Suppressor macrophage (primary cell): ENCODE measurements at places on chromosomes 5 and 9.

- DNase-seq, result no peak
Measured at GRCh38 chr9:126367616-126368015, 41.0 kb downstream of the MVB12B start.

GRCh38 chr9:111852291-111852690, 44.3 kb upstream of the UGCG start:
- no peak for DNase-seq

- no peak for DNase-seq
Measured at GRCh38 chr5:87851603-87852002, 417.0 kb downstream of the TMEM161B start.

DNA sequence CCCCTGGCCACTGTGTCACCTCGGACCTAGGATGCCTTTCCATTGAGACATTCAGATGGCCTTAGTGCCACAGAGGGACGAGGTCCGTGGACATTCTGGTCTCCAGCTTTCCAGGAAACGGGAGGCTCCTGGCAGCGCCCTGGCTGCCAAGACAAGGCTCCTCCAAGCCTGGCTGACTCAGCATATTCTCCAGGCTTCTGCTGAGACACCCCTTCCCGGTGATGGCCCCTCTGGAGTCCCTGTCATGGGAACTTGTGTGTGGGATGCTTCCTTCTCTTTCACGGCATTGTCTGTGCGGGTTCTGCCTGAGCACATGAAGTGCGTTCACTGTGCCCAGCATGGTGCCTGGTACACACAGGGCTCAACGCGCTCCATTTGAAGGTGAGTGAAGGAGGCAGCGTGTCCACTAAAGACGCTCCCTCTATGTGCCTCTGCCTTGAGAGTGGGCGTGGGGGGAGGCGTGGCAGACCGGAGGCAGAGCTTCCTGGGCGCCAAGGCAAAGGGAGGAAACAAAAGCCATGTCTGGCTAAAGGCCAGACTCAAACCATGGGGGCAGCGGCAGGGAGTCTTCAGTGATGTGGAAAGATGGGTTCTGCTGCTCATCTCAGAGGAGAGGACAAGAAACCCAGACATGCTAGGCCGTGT, 46.4 kb upstream of the PRRC2B start:
- DNase-seq, result peak; percentile 33

DNA sequence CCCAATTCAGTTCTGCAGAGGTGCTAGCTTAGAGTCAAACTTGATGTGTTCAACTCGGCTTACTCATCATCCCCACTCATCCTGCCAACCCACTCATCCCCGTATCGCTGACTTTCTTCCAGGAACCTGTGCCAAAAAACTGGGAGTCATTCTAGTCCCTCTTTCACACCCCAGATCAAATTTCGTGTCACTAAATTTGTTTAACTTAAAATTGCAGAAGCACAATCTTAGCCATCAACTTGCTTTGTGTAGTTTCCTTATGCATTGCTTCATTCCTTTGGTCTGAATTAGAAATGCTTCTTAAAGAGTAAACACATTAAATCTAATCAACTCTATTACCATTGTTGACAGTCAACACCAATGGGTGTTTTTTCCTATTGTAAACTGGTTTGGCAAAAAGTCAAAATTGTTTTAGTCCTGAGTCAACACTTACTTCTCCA, 162.4 kb downstream of the TTC39B start:
- no peak for DNase-seq

DNA sequence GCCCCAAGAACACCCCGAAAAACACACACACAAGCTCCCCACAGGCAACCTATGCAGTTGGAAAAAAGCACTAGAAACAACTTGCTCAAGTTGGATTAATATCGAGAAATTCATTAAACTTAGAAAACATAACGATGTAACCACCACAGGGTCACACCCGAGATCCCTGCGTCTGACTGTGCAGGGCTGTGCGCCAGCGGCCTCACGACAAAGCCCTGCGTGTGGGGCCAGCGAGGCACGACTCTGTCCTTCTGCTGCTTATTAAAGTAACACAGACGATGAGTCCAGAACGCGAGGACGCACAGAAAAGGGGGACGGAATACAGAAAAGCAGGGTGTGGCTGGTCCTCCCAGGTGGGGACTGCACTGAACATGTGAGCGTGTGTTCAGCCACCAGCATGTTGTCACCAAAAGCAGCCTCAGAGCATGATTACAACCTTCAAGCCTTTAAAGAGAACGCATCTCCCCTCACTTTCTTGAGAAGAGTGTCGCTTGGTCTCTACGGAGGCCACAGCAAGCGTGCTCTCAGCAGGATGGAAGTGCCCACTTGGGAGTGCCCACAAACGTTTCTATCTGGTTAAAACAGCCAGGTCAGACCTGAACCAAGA, 14.4 kb downstream of the SLC12A7 start:
- no peak for DNase-seq

- DNase-seq, result peak; percentile 71
Measured at GRCh38 chr5:173397516-173397915, 69.3 kb upstream of the STC2 start.

DNA sequence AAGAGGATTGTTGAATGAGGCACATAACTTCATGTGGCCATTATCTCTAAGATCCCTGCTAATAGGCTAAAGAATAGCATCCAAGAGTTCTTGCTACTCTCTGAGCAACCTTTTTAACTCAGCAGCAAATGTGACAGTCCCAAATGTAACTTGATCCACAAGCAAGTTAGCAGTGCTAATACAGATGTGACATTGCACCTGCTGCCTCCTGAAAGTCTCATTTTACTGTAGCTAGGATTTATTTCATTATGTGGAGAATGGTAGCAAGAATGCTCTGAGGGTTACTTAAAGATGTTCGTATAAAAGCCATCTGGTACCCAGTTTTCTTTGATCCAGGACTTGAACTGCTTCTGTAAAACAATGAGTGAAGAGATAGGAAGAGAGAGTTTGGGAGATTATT, 45.8 kb downstream of the CDH10 start:
- no peak for DNase-seq

DNA sequence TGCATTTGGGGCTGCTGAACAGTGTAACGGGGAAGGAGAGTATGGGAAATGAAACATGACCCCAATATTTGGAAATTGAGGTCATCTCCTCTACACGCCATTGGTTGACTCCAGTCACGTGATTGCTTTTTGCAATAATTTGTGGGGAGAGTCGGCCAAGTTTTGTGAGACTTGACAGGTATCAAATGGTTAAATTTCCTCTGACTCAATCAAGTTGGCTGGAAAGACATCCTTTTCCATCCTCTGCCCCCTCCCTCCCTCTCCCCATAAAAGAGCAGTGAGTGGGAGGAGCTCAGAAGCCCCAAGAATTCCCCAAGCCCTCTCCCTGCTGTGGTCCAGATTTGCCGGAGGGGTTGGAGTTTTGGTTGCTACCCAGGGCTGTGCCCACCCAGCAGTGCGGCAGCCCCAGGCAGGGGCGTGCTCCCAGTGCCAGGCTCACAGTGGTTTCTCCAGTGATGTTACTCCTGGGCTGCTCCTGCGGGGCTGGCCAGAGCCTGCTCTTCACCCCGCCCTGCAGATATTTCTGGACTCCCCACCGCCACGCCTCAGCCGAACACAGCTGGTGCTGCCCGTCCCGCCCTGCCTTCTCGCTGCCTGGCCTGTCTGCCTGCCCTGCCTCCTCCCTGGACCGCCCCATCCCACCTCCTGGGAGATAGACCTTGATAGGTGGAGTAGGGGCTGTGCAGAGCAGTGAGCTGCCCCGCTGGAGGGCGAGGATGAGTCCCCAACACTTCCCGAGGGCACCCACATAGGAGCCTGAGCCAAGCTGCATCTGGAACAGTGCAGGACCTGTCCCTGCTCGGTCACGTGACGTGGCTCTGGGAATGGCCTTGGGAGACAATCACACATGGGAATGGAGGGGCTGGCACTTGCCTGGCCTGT, 3.4 kb downstream of the COL5A1 start:
- DNase-seq, result no peak

GRCh38 chr9:98899408-98900056, 44.2 kb upstream of the COL15A1 start:
- peak; percentile 81 for DNase-seq
